CD4-positive, alpha-beta T cell treated with Interleukin-2 at 100 ng/mL for 4 hours (primary cell): ENCODE measurements at places on chromosomes 3 and 15.

- DNase-seq: no peak
Measured at GRCh38 chr15:42156243-42156922, at the start of gene PLA2G4F. TSS of gene PLA2G4F (minus strand) at chr15:42156636. CDS start at chr15:42156549, 87 bp downstream.

DNA sequence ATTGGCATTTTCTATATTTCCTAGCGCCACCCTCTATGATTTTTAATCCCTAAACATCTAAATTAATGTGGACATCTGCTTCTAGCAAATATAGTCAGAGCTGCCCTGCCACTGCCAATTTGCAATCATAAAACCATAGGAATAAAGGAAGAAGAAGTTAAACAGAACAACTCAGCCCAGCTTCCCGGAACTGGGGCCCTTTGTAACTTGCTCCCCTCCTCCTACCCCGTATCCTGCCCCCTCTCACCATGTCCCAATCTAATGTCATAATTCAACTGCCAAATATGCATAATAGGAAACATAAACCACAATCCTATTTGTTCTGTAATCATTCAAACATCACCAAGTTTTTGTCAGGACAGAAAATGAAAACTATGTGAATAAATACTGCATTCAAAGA, 74.4 kb upstream of the ACP3 start:
- DNase-seq: no peak

DNA sequence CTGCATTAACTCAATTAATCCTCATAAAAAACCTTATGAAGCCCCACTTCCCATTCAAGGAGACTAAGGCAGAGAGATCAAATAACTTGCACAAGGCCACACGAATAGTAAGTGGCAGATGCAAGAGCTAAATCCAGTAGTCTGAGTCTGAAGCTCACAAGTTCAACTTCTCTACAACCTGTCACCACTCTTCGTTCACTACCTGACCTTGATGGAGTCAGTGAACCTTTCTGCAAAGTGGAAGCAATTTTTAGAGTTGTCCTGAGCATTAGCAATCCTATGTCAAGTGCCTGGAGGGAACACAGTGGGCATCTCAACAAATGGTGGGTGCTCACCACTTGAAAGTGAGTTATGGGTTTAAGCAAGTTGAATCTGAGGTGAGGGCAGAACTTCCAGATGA, 2.1 kb upstream of the SPINT1 start:
- no peak for DNase-seq

DNA sequence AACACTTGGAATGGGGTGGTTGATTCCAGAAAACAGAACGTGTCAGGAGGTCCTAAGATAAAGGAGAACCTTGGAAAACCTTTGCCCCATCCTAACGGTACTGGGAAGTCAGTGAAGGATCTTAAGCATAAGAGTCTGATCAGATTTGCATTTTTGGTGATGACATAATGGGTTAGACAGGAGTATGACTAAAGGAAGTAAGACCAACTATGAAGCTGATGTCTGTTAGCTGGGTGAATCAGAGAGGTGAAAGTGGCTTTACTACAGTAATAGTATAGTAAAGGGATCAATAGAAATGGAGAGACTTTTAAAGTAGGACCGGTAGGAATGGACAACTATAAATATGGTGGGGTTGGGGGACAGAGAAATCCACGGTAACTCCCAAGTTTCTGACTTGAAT, 12.6 kb downstream of the GTF2A2 start:
- DNase-seq: no peak

GRCh38 chr3:197950677-197951061, 679 bp downstream of the RPL35A start:
- no peak for DNase-seq

DNA sequence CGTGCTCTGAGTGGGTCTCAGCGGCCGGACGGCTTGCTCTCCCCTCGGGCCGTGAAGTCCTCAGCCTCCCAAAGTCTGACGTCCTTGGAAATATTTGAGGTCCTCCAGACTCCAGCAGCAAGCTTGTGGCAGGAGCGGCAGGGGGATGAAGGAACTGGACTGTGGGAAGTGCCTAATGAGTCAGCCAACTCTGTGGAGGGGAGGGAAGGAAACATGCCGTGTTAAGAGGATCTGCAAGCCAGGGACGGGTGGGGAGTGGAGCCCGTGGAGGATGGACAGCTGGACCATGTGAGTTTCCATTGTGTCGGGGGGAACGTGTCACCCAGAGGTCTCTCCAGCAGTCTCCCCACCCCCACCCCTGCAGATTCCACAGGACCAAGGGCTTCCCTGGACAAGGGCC, 39.4 kb upstream of the IDH2 start:
- no peak for DNase-seq

DNA sequence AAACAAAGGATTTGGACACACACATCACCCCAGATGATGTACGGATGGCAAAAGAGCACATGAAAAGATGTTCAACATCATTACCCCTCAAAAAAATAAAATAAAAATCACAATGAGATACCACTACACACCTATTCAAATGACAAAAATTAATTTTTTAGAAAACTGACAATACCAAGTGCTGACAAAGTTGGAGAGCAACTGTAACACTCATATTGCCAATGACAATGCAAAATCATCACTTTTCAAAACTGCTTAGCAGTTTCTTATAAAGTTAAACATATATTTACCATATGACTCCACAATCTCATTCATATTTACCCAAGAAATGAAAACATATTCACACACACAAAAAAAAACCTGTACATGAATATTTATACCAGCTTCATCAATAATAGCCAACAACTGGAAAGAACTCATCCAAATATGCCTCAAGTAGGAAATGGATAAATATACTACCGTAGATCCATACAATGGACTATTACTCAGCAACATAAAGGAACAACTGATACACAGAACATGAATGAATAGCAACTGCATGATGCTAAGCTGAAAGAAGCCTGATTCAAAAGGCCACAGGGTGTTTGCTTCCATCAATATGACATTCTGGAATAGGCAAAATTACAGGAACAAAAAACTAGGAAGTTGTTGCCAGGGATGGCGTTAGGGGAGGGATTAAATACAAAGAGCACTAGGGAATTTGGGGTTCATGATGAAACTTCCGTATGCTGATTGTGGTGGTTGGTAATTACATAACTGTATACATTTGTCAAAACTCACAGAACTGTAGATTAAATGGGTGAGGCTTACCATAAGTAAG, 1.3 kb downstream of the FSIP1 start:
- no peak for DNase-seq

GRCh38 chr3:104514776-104515175, 851.9 kb upstream of the ALCAM start:
- DNase-seq: no peak

DNA sequence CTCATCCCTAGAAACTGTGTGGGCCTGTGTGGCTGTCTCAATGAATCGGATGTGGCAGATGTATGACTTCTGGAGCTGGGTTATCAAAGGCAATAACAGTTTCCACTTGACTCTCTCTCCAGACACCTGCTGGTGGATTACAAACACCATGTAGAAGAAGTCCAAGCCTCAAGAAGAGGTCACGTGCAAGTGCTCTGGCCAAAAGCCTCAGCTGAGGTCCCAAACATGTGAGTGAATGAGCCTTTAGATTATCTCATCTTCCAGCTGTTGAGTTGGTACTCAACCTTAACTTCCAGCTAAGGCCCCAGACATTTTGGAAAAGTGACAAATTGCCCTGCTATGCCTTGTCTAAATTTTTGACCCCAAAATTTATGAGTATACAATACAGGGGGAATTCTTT, 42.7 kb upstream of the IL12A start:
- DNase-seq: no peak
